HCT116 (cell line): ENCODE measurements at places on chromosomes 5 and 9.

DNA sequence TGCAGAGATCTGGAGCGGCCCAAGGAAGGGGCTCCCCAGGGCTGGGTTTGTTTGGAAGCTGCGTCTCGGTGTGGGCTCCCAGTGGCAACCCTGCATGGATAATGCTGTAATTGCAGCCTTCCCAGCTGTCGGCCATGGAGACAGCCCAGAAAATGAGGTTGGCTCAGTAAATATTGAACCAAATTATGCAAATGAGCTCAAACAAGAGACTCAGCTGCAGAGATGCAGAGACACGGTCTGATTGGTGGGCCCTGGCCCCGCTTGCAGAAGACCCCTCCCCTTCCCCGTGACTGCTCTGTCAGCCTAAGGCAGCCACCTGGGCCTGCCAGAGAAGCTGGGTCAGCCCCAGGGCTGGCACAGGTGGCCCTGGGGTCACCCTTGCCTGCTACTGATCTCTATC lies 75.9 kb downstream of the RAD23B start:
- DNase-seq = no peak

- no peak for DNase-seq
These were observed 166.4 kb upstream of the SPRY4 start for GRCh38 chr5:142491270-142491669.

- no peak for DNase-seq
These were observed 1313.7 kb downstream of the PTPRD start for GRCh38 chr9:9299134-9299533.

DNA sequence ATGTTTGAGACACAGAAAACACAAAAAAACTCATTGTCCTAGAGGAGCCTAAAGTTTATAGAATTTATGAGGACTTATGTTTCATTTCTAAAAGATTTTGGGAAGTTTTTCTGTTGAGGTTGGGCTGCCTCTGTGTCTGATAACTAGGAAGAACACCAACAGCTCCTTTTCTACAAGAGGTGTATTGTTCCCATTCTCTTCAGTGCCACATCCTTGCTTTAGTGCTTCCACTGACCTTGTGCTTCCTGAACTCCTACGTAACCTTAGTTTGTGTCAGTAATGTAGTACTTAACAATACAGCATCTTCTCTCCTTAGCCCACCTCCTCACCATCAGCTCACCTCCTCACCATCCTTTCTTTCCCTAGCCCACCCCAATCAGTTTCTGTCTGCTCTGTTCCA lies 117.3 kb upstream of the TNC start:
- no peak for DNase-seq

- no peak for DNase-seq
These were observed 15.0 kb downstream of the TENT4A start for GRCh38 chr5:6728011-6728794.

GRCh38 chr9:123335193-123335985 lies 20.6 kb upstream of the CRB2 start:
- DNase-seq = no peak

- no peak for DNase-seq
These were observed 52.4 kb downstream of the ANKH start for GRCh38 chr5:14818931-14819790.

DNA sequence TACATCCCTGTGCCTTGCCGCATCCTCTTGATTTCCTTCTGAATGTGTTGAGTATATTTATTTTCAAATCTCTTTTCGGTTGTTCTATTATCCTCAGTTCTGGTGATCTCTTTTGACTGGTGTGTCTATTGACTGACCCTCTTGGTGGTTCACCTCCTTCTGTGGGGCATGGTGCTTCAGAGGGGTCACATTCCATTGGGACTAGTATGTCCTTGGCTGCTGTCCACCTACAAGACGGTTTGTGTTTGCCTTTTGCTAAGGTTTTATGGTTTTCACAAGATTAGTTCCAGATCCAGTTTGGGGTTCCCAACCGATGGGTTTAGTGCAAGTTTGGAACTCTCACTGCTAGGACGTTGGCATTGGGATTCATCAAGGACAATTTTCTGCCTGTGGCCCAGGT lies 66.6 kb downstream of the PHF2 start:
- no peak for DNase-seq

DNA sequence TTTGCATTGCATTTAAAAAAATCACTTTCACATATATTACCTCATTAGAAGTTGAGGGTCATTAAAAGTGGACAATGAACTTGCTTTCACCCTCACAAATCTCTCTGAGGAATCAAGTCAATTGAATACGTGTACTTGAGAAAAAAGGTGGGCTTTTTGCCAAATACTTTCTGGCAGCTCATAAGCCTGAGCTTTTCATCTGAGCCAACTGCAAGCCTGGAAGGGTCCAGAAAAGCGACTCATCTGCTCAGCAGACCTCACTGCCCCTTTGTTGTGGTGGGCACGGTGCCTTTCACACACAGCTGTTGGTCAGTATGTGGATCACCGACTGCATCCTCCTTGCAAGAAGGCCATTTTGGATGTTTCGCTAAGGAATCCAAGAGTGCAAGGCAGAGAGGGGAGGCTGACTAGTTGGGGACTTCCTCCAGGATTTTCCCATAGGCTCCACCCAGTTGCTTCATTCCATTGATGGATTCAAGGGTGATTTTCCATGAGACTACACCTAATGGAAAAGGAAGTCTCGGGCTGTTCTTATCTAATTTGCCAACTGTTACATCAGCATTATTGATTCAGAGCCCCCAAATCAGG lies 564.7 kb downstream of the PDE4D start:
- DNase-seq = no peak

GRCh38 chr5:97418462-97418861 lies 235.4 kb upstream of the RIOK2 start:
- no peak for DNase-seq

GRCh38 chr5:110880413-110880812 lies 141.6 kb downstream of the SLC25A46 start:
- DNase-seq = no peak

- DNase-seq = no peak
These were observed 212.5 kb downstream of the GAS1 start for GRCh38 chr9:86734771-86735170.
